Activated T-cell treated with anti-CD3 and anti-CD28 coated beads, Interleukin-2, amount 50 U/mL, for 24 hours (primary cell): ENCODE measurements at places on chromosomes 16 and 17.

- no peak for DNase-seq
Measured at GRCh38 chr16:85153656-85154091, 41.4 kb upstream of the CIBAR2 start.

DNA sequence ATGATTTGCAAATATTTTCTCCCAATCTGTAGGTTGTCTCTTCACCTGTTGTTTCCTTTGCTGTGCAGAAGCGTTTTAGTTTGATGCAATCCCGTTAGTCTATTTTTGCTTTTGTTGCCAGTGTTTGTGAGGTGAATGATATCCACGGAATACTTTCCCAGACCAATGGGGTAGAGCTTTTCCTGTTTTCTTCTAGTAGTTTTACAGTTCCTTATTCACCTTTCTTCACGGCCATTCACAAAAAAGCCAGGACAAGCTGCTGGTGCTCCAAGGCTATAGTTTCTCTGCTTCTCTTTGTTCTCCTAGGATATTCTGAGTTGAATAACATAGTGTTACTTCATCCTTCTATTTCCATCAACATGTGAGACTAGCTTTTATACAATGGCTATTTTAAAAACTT is 98.7 kb downstream of the UTP18 start:
- no peak for DNase-seq

DNA sequence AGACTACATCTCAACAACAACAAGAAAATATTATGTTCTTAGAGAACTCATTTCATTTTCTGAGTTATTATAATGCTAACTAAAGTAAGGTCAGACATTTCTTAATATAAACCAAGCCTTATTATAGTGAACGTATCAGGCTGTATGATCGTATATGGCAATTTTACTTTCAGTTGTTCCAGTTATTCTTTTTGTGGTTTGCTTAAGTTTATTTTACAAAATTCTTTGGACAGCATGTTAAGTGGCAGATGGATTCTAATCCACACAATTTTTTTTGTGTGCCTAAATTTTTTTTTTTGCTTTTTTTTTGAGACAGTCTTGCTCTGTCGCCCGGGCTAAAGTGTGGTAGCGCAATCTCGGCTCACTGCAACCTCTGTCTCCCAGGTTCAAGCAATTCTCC is 59.0 kb downstream of the VMP1 start:
- no peak for DNase-seq

- DNase-seq: no peak
Measured at GRCh38 chr16:81424771-81425170, 19.8 kb upstream of the CMIP start.

GRCh38 chr16:67391424-67392300 is 1.6 kb downstream of the TPPP3 start:
- peak; percentile 25 for DNase-seq

DNA sequence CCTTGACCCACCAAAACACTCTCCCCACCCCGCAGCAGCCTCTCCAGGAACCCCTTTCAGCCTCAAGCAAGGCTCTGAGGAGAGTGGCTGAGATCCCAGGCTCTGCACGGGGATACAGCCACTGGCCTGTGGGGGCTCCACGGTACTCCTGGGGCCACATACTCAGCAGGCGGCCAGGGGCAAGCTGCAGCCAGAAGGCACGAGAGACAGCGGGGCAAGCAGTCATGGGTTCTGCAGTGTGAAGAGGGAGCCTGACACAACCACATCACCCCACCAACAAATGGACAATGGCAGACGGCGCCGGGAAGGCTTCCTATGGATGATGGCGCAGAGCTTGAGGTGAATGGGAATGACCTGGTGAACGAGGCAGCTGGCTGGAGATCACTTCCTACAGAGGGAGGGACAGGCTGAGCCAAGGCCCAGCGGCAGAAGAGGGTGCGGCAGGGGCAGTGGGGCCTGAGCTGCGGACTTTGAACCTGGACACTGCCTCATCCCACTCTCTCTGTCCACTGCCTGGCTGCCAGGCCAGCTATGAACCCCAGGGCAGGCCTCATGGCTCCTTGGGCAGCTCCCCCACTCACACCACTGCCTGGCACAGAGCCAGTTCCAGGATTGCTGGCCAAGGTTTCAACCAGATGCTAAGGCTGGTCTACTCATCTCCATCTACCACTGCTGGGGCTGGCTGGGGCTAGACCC is 10.8 kb upstream of the BCAR1 start:
- no peak for DNase-seq

DNA sequence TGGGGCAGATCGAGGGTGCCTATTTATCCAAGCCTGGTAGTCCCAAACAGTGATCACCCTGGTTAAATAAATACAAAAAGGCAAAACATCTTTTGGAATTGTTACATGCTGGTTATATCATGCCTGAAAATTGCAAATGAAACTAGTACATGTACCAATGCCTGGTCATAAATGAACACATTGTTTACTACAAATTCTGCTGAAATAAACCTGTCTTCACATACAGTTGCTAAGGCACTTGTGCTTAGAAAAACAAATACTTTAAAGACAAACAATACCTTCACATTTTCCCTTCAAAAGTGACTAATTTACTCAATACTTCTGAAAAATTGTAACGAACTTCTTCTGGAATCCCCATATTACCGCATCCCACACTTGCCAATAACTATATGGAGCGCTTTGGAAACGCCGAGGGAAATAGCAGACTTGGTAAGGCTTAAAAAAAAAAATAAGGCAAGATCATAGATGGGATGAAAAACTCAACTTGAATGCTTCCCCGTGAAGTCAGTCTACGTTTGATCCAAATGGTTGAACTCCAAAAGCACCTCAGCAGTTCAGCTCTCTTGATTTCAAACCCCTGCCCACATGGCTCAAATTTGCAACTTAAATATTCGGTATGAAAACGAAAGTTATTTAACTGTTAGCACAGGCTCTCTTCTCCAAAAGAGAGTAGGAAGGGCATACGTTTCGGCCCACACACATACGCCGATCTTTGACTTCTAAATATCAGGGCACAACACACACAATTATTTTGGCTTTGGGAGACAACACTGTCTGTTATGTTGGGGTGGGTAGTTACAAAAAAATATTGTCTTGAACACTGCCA is 264.5 kb downstream of the NTN1 start:
- DNase-seq: no peak

DNA sequence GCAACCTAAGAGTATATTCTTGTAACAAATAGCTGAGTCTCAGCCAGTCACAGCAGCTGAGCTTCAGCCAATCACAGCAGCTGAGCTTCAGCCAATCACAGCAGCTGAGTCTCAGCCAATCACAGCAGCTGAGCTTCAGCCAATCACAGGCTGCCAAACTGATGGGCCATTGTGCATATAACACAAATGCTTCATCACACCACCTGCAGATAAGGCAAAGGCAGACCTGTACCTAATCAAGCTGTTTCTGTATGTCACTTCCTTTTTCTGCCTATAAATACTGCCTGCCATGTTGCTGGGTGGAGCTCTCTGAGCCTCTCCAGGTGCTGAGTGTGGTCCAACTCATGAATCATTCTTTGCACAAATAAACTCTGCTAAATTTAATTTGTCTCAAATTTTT is 19.9 kb downstream of the MYH13 start:
- DNase-seq: no peak

DNA sequence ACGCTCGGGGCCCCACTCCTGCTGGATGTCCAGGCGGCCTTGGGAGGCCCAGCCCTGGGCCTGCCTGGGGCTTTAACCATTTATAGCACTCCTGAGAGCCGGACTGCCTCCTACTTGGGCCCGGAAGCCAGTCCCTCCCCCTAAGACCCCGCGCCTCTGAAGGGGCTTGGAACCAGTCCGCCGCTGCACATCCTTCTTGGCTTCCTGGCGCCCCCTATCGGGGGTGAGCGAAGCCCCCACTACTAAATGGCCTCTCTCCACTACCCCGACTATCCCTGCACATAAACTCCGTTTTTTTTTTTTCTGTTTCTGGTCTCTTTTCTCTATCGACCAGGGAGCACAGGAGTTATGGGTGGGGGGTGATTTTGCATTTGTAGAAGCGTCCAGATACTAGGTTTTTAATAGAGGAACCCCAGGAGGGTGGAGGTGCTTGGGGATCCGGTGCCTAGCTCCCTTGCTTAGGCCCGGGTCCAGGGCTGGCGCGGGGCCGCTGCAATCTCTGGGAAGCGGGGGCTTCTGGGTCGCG is 633 bp upstream of the NOL3 start:
- DNase-seq: peak; percentile 51

DNA sequence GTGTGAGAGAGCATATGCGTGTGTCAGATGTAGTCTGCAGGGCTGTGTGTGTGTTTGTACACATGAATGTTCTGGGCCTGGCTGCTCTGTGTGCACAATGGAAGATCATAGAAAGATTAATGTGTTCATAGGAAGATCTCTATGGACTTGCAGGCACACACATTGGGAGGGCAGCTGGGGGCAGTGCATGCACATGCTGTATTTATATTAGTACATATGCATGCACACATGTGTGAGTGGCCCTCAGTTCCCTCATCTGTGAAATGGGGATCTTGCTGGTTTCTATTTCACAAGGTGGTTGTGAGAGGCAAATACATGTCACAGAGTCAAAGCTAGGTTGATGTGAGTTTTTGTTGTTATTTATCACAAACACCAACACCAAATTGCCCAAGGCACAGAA is 2.1 kb downstream of the CA7 start:
- no peak for DNase-seq

DNA sequence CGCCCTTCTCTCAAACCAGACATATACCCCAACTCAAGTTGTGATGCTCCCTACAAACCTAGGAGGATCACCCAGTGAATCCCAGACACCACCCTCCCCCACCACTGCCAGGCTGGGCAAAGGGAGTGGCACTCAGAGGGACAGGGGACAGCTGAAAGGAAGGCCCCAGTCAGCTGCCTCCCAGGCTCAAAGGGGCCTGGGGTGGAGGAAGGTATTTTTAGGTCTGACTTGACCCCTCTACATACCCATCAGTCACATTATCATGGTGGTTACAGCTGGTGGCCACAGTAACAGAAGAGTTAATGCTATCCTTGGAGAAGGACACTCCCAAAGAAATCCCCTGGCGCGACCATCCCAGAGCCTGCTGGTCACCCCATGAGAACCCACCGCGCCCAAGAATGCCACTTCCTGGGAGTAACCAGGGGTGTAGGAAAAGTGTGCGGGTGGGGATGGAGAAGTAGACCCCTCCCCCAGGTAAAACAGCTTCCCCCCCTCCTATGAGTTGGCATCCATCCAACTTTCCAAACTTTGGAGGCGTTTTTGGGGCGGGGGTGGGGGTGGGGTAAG is 1.1 kb downstream of the CACNB1 start:
- DNase-seq: no peak

- DNase-seq: no peak
Measured at GRCh38 chr17:18117533-18117932, 9.0 kb downstream of the MYO15A start.

DNA sequence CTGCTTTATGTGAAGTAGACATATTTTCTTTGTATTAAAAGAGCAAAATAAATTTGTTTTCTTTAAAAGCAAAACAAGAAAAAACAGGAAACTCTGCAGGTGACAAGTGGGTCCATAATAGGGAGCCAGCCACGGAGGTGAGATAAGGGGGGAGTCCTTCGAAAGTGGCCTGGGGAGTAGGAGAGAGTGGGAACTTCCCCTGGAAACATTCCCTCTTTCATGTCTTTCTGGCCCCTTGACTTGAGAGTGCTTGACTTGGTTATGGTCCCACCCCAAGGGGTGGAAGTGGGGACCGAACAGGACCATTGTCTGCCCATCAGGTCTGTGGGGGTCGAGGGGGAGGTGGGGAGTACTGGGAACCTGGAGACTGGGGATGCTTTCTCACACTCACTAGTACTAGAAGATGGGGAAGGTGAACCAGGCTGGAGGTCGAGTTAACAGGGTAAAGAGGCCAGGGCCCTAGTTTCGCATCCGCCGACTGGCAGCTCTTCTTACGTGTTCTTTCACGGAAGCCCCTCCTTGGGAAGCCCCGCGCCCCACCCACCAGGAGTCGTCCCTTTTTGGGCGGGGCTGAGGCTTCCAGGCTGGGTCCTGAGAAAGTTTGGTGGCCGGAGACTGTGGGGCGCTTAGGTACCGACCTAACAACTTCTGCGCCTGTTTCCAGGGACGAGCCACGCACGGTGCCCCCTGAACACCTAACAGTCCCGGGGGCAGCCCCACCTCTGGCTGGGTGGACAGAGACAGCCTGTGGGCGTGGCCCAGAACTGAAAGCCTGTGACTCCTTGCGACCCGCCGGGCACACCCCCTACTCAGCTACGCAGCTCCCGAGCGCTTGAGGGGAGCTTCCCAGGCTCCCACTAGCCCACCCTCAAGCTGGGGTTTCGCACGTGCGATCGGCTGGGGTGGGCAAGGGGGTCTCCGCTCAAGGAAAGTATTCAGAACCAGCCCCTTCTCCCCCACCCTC is 790 bp downstream of the TRADD start:
- DNase-seq: peak; percentile 82

DNA sequence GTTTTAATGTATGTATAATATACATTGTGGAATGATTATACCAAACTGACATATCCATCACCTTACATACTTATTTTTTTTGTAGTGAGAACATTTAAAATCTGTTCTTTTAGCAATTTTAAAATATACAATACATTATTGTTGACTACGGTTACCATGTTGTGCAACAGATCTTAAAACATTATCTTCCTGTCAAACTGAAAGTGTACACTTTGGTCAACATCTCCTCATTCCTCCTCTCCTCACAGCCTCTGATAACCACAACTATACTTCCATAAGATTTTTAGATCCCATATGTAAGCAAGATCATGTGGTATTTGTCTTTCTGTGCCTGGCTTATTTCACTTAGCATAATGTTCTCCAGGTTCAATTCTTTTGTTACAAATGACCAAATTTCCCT is 7.5 kb upstream of the DNAJA2 start:
- DNase-seq: no peak

GRCh38 chr17:5780476-5780875 is 196.2 kb upstream of the NLRP1 start:
- DNase-seq: no peak

- DNase-seq: no peak
Measured at GRCh38 chr16:88798772-88799455, 4.7 kb upstream of the CDT1 start.
